ENCODE measurements at places on chromosomes 7 and 10. TPM values are rescaled to one million over a fixed set of nuclear protein-coding genes. Genes with fewer than 3 reads are reported as not detected.

AOC1 gene
- polyA plus RNA-seq, result not detected

DNA sequence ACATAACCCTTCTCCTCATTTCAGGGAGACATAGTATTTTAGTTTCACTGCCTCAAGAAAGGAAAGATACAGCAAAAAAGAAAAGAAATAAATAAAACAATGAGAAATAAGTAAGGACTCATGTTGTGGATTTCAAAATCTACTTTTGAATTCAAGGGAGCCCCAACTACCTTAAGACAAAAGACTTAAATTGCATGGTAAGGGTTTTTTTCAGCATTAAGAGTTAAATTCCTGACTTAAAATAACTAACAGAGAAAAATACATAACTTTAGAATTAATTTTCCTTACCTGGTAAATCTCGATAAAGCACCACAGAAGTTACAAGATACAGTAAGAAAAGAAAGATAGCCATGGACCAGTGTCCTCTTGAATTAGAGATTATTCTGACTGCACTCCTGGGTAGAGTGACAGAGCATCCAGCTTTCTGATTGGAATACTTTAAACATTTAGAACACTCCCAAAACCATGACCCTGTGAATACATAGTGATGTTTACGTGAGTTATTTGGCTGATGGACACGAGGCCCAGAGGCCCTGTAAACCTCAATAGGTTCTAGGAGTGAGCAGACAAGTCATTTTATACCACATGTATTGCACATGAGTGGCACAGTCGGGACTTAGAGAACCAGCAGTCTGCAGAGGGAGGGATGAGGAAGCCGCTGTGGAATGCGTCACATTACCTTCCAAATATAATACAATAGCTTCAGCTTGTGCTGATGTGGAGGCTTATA, 292.5 kb upstream of the SEMA3C start:
- no peak for DNase-seq
- no peaks in the 10 kb centered on the region for H3K27me3 ChIP-seq
- no peaks in the 10 kb centered on the region for H3K36me3 ChIP-seq
- no peak overlapping the region for H3K27ac ChIP-seq
- no peaks in the 10 kb centered on the region for H3K4me1 ChIP-seq

ASL gene
- 34.8 TPM for polyA plus RNA-seq

DNA sequence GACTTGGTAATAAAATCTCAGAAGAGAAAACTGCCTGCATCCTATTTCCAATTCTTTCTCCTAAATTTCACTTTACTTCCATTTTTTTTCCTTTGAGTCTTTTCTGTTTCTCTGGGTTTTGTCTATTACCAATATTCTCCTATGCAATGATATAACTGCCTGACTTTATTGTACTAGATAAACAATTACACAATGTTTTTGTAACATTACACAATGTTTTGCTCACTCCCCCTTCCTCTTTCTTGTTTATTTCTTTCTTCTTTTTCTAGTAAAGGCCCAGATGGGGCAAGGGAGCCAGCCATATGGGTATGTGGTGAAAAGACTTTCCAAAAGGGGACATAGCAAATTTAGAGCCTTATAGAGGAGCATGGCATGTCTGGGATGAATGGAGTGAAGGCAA, 278.7 kb upstream of the PHYHIPL start:
- no peaks in the 10 kb centered on the region for H3K4me1 ChIP-seq
- H3K27ac ChIP-seq, result no peak overlapping the region
- no peak overlapping the region for H3K4me3 ChIP-seq
- H3K27me3 ChIP-seq, result no peaks in the 10 kb centered on the region
- H3K36me3 ChIP-seq, result no peaks in the 10 kb centered on the region
- DNase-seq, result no peak

GRCh38 chr10:131819241-131820072, 81.4 kb upstream of the PPP2R2D start:
- no peak overlapping the region for H3K27ac ChIP-seq
- H3K27me3 ChIP-seq, result no peaks in the 10 kb centered on the region
- DNase-seq, result no peak
- no peaks in the 10 kb centered on the region for H3K36me3 ChIP-seq
- no peak overlapping the region for H3K4me3 ChIP-seq

- peaks cover 9% of the 10 kb centered on the region for H3K27me3 ChIP-seq
- H3K36me3 ChIP-seq, result no peaks in the 10 kb centered on the region
- H3K27ac ChIP-seq, result no peak overlapping the region
- no peak overlapping the region for H3K4me3 ChIP-seq
- peaks cover 6% of the 10 kb centered on the region for H3K4me1 ChIP-seq
These were observed 126.8 kb upstream of the FAM20C start for GRCh38 chr7:65554-65953.

DNA sequence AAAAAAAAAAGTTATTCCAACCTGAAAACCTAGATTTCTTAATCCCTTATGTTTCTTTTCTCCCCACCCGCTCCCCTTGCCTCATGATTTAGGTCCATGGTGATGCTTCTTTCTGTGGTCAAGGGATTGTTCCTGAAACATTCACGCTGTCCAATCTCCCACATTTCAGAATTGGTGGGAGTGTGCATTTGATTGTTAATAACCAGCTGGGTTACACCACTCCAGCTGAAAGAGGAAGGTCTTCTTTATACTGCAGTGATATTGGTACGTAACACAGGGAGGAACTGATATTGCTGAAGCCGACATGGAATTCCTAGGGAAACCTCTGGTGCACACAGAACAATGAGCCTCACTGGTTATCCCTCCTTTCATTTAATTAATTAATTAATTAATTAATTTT, 22.7 kb downstream of the DHTKD1 start:
- no peak for DNase-seq
- no peaks in the 10 kb centered on the region for H3K27me3 ChIP-seq
- no peaks in the 10 kb centered on the region for H3K4me1 ChIP-seq
- no peak overlapping the region for H3K4me3 ChIP-seq
- H3K27ac ChIP-seq, result no peak overlapping the region

AMPH gene
- not detected for polyA plus RNA-seq

DNA sequence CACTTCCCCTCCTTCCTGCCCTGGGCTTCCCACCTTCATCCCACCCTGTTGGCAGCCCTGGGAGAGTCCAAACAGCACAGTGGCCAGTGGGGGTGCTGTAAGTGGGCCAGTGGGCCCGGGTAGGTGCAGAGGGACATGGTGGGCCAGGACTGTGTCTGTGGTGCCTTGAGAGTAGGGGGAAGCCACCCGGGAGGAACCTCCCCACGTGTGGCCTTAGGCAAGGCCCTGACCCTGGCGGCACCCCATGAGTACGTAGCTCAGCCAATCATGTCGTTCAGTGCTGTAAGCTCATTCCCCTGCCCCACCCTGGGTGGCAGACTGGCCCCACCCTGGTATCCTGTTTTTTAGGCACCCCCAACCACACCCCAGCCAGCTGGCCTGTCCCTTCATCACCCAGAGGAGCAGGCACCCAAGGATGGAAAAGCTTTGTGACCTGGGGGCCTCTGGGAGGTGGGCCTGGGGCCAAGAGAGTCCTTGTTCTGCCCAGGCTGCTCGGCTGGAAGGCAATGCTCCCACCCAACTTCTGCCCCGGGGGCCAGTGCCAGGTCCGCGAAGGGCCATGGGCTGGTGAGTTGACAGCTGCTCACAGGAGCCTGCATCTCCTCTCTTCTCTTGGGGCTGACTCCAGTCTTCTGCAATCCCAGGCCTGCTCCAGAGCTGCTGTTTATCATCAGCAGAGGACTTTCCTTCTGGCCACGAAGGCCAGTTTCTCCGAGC, 41.6 kb downstream of the TSPAN15 start:
- no peaks in the 10 kb centered on the region for H3K36me3 ChIP-seq
- no peak for DNase-seq
- H3K4me3 ChIP-seq, result no peak overlapping the region
- no peak overlapping the region for H3K27ac ChIP-seq
